Activated T-cell treated with anti-CD3 and anti-CD28 coated beads for 1 hour (primary cell): ENCODE measurements at places on chromosomes 6 and 20.

DNA sequence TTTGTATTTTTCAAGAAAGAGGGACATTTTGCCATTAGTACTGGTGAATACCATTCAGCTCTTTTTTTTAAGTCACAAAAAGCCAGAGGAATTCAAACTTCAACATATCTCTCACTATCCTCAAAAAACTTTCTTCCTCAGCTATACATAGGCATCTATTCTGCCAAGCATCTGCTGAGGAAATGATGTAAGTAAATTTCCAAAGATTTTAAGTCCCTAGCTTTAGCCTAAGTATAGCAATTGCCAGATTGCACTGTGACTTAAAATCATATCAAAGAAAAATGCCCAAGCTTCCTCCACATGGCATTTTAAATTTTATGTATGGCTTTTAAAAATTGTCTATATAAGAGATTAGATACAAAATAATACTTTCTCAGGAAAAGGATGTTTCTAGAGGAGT, 237.4 kb downstream of the EYS start:
- DNase-seq = no peak

- no peak for DNase-seq
These were observed 280.4 kb upstream of the TAB2 start for GRCh38 chr6:149037051-149037671.

DNA sequence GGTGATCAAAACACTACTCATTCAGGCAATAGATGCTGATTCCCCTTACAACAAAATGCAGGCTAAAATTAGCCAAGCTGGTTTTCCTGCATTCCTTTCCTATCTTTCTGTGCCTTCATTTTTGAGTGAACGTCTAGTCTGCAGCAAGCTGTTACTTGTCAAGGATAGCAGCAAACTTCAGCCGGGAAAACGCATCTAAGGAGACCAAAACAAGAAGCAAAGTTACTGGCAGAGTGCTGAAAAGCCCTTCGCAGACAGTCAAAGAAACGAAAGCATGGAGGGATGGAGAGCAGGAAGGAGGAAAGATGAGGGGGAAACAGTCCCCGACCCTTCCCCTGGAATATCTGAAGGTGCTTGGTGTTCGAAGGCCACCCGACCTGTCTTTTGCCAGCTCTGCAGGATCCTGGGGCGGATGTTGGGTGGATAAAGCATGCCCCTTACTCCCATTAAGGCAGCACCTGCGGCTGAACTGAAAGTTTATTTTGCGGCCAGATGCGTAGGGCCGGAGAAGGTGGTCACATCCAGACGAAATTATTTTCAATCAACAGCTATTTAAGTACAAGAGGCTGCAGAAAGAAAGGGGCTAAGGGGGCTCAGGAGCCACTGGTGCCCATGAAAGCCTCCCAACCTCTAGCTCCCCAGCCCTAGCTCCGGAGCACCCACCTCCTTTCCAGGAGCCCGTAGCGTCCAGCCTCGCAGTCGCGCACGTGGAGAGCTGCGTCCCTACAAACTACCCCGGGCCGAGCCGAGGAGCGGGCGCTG, 538 bp downstream of the FERMT1 start:
- no peak for DNase-seq

DNA sequence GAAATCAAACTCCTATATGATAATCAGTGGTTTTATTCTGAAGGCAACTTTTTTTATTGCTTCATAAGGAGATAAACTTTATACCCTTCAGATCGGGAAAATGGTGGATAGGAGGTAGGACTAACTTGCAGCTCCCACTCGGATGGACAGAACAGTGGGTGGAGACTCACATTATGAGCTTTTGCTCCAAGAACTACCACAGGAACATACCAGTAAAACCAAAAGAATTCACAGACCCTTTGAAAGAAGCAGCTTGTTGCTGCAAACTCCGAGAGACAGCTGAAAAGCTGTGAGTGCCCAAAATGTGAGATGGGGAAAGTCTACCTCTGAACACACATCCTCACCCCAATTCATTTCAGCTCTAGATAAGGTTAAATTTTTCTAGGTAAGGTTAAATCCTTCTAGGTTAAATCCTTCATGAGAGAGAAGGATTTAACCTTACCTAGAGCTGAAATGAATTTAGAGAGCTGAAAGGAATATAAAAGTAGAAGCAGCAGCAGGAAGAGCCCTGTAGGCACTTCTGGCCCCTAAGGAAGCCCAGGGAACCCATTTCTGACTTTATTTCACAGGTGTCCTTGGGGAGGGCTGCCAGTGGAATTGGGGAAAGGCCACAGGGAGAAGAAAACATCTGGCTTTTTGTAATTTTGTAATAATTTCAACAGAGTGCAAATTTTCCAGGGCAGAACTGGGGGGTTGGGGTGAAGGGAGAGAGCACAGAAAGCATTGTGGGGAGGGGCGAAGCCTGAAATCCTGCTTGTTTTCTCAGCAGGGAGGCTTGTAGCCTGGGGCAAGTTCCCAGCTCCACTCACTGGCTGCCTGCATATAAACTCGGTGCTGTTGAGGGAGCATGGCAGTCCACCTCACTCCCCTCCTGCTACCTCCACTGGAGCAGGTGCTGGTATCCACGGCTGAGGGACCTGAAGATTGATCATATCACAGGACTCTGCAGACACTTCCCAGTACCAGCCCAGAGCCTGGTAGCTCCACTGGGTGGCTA, 65.9 kb upstream of the HCRTR2 start:
- no peak for DNase-seq

GRCh38 chr6:2680264-2680922, 70.3 kb downstream of the MYLK4 start:
- DNase-seq = no peak
